Gastrocnemius medialis (tissue), 4 donors: ENCODE measurements at places on chromosomes 3 and 15.

GRCh38 chr15:86489981-86490380 is 410.3 kb downstream of the AGBL1 start:
- DNase-seq, result no peak

DNA sequence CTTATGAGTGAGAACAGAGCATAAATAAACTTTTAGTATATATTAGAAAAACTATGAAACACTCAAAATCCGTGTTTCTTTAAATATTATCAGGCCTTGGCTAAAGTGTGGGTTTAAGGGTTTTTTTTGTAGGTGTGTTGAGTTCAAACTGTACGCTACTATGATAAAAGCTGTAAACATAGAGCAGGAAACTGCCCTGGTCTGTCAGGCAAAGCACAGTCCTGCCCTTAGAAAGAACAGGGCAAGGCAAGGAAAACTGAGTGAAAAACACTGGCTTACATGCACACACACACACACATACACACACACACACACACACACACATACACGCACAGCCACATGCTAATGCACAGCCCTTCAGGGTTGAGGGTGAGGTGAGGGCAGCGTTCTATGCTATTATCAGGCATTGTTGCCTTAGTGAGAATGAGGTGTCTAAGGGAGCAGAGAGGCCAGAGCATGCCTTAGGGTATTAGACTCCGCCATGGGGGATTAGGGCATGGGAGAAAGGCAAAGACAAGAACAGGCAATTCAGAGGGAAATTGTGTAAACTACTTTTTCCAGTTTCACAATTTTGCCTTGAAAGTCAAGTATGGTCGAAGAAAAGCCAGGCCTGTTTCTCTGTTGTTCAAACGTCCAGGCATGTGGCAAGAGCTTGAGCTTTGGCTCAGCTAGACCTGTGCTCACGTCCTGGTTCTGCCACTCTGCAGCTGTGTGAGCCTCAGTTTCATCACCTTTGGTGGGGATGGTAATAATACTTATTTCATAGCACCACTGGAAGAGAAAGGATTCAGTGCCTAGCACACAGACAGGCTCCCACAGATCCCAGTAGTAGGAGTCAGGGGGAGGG is 36.3 kb upstream of the TPM1 start:
- DNase-seq, result no peak

- no peak for DNase-seq
These were observed 81.8 kb upstream of the LINGO1 start for GRCh38 chr15:77714555-77714954.

GRCh38 chr3:66738625-66739365 is 238.0 kb upstream of the LRIG1 start:
- no peak for DNase-seq

GRCh38 chr15:52255935-52256334 is 39.7 kb downstream of the MYO5C start:
- DNase-seq, result no peak

DNA sequence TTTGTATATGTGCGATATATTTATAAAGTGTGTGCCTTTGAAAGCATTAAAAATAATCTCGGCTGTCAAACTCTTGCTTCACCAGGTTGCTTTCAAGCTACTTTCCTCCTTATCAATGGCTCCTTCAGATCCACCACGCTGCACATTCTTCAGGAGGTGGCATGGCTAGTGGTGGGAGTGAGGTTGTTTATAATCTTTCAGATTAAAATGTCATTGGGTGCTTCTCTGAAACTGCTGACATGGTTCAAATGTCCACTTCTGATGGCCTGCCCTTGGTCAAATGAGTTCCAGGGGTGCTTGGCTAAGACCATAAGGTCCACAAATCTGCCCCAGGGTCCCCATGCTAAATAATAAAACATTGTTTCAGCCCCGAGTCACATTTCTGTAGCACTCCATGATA is 36.7 kb downstream of the ARHGAP31 start:
- no peak for DNase-seq

- DNase-seq, result no peak
These were observed 217.7 kb upstream of the TLE3 start for GRCh38 chr15:70315431-70315830.

DNA sequence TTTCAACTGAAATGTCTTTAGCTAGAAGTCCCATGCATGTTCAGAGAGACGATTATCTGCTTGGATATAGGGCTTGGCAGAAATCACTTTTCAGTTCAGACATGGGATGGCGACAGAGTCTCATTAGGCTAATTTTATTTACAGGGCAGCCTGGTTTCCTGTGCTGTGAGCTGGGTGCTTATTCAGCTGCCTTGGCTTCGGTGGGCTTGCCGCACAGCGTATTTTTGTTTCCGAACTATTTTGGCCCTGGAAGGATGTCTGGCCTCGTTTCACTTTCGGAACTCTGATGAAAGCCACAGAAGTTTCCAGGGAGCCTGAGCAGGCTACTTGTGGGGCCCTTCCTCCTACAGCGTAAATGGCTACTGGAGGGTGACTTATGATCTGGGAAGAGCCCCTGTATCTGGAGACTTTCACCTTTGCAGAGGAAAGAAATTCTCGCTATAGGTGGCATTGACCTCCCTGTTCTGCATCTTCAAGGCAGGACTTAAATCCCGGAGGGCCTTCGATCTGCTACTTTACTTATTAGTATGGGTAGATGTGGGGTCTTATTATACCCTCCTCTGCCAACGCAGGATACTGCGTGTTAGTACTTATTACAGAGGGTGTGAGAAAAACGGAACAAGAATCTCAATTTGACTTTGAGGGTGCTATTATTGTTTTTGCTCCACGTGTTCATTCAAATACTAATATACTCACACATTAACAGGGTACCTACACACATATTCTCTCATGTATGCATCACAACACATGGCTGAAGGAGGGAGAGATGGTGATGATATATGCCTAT is 364.0 kb upstream of the RBMS3 start:
- peak; percentile 49 for DNase-seq

- no peak for DNase-seq
These were observed 47.0 kb downstream of the PSMD6 start for GRCh38 chr3:63976161-63976871.

DNA sequence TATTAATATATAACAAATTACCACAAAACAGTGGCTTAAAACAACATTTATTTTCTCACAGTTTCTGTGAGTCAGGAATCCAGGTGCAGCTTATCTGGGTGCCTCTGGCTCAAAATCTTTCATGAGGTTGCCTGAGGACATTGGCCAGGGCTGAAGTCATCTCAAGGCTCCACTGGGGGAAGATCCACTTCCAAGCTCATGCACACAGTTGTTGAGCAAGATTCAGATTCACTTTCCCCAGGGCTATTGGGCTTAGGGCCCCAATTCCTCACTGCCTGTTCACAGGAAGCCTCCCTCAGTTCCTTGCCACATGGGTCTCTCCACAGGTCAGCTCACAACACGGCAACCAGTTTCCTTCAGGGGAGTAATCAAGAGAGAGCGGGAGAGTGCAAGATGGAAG is 35.0 kb downstream of the RFTN1 start:
- DNase-seq, result peak; percentile 27

DNA sequence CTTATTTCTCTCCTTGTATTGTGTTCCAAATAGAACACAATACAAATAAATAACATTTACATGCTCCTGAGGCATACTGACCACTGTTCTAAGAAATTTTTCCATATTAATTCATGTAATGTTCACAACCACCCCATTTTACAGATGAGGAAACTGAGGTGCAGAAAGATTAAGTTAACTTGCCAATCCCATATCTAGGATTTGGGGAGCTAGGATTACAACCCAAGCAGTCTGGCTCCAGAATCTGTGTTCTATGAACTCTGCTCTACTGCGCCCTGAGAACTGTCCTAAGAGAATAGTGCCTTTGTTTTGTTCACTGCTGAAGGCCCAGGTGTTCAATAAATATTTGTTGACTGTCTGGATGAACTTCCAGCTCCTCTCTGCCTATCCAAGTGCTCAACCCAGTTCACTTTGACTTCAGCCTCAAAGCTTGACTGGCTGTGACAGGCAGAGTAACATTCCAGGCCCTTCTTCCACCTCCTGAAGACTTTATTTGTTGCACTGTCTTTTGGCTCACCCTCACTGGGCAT is 3.1 kb downstream of the NEK10 start:
- DNase-seq, result no peak
